ENCODE measurements at places on chromosomes 1 and 21.

DNA sequence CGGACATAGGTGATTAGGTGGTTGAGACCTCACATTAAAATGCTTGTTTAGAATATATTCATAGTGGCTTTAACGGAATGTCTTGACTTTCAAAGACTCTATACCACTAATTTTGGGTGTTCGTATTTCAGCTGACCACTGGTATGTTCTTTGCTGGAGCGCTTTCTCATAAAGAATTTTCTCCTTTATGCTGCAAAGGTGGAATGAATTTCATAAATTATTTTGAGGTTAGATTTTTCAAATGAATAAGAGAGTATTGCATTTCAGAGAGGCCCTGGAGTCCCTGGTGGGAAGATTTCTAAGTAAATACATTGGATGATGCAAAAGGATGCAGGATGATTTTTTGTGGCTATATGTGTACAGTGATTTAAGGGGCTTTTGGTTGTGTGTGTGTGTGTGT is 55.8 kb downstream of the HUNK start:
- DNase-seq: no peak

GRCh38 chr1:27630859-27631491 is 4.0 kb downstream of the FGR start:
- no peak for DNase-seq

GRCh38 chr21:42262831-42263231 is 43.9 kb downstream of the ABCG1 start:
- DNase-seq: peak; percentile 7

DNA sequence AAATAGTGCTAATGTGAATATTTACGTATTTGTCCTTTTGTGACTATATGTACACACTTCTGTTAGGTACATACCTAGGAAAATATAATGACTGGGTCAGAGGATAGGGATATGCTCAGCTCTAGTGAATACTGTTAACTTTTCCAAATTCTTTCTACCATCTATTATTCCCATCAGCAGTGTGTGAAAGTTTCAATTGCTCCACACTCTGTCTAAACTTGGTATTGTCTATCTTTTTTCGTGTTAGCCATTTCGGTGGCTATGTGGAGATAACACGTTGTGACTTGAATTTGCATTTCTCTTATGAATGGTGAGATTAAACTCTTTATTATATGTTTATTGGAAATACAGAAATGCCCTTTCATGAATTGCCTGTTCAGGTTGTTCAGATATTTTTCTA is 22.7 kb upstream of the LELP1 start:
- no peak for DNase-seq

- DNase-seq: no peak
Observed at GRCh38 chr1:237732657-237733056, 158.1 kb downstream of the ZP4 start.

DNA sequence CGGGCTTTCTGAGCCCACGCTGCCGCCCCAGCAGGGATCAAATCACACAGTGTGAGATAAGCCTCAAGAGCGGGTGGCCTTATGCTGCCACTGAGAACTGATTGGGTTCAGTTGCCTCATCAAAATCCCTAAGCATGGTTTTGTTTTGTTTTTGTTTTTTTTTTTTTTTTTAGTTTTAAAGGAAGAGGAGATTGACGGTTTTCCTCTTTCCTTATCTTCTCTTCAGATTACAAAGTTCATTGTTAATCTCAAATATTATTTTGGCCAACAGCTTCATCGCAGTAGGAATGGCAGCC is 651 bp downstream of the COA6 start:
- DNase-seq: no peak

GRCh38 chr1:35666216-35666615 is 24.9 kb upstream of the PSMB2 start:
- no peak for DNase-seq

DNA sequence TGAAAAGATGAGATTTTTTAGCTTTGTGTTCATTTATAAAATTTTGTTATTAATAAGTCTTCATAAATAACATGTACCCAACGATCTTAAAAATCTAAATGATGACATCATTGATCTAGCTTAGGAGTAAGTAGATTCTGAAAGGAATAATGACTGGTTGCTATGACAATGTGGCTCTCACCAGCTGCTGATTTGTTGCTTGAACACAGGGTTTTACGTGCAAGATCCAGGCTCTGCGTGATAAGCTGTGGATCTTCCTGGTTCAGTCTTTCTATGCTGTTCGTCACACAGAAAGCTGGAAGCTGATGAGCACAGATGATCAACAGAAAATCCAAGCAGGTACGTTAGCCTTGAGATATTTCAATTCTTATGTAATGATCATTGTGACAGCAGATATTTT is 49.1 kb upstream of the C1orf146 start:
- no peak for DNase-seq

- DNase-seq: no peak
Observed at GRCh38 chr1:177490036-177490639, 319.4 kb downstream of the BRINP2 start.

DNA sequence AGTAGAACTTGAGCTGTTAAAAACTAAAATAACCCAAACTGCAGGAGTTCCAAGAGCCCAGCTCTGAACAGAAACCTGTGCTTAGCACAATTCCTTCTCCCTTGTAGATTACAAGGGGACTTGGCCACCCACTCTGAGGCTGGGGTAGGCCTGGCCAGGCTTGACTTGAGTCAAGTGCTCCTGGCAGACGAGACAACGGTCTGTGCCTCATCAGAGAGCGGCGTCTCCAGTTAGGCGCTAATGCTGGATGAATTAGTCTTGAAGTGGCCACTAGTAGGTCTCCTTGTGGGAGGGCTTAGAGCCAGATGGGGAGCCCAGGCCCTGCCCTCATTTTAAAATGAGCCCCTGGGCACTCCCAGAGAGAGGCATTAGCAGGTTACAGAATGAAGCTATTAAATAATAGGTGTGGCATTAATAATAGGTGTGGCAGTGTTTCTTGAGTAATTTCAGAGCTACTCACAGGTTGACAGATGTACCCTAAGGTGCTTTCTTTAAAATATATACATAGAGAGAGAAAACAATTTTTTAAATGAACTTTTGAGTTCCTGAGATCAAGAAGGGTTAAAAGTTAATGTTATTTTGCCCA is 1.1 kb downstream of the EEIG2 start:
- peak; percentile 77 for DNase-seq

- DNase-seq: peak; percentile 51
Observed at GRCh38 chr1:64019818-64020217, 183.6 kb upstream of the UBE2U start.

DNA sequence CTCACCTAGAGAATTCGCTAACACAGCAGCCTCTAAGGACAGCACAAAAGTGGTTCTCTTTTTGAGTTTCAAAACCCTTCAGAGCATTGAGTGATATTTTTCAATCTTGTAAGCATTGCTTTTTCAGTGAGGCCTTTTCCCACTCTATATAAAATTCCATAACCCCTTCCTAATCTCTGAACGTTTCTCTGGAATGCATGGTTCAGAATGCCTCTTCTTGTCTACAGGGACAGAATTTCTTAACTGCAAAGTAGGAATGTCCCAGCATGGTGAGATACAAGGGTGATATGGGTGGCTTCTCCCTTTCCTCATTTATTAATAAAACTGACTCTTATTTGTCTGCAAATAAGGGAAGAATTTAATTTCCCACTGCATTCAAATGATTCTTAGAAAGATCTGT is 377.9 kb downstream of the LTN1 start:
- DNase-seq: no peak

- DNase-seq: no peak
Observed at GRCh38 chr1:2786329-2787162, 14.9 kb downstream of the TTC34 start.

GRCh38 chr1:101371259-101371658 is 134.4 kb downstream of the S1PR1 start:
- peak; percentile 87 for DNase-seq
